Activated CD4-positive, alpha-beta T cell treated with anti-CD3 and anti-CD28 coated beads, Interleukin-2, amount 50 U/mL, for 1 hour (primary cell): ENCODE measurements at places on chromosomes 11 and 22.

DNA sequence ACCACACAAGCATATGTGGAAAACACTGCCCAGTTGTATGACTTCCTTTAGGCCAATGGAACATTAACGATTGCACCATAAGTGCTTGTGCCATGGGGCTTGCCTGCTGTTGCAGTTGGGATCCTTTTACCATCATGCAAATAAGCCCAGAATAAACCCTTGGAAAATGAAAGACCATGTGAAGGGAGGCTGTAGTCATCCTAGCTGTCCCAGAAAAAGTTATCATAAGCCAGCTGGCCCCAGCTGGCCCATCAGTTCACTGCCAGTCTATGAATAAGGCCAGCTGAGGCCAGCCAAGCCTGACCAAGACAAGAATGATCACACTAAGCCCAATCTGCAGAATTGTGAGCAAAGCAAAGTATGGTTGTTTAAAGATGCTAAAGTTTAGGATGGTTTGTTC is 253.9 kb upstream of the ARHGAP20 start:
- DNase-seq, result no peak

- peak; percentile 18 for DNase-seq
Measured at GRCh38 chr11:73308003-73308960, at the start of gene ARHGEF17. Gene ARHGEF17 (plus strand): TSS chr11:73308276. CDS start chr11:73308639, 363 bp downstream.

DNA sequence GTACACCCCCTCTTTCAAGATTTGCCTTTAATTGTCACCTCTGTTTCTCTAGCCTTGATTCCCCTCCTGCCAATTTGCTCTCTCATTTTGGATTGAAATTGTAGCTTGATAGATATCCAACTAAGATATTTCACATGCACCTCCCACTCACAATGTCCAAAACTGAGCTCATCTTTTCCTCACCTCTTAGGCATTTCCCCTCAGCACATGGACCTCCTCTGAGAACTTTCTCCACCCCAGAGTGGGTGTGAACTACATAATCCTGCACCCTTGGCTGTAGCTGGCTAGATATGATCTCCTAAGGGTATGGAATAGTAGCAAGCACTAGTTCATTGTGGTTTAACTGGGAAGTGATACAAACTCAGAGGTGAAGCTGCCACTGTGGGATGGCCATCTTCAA is 91.5 kb upstream of the SESN3 start:
- no peak for DNase-seq

GRCh38 chr11:71301046-71301857 is 48.9 kb upstream of the SHANK2 start:
- DNase-seq, result no peak

GRCh38 chr11:12127206-12127898 is 17.0 kb downstream of the MICAL2 start:
- DNase-seq, result no peak

- DNase-seq, result no peak
Measured at GRCh38 chr11:111779118-111779517, 12.9 kb upstream of the PPP2R1B start.

DNA sequence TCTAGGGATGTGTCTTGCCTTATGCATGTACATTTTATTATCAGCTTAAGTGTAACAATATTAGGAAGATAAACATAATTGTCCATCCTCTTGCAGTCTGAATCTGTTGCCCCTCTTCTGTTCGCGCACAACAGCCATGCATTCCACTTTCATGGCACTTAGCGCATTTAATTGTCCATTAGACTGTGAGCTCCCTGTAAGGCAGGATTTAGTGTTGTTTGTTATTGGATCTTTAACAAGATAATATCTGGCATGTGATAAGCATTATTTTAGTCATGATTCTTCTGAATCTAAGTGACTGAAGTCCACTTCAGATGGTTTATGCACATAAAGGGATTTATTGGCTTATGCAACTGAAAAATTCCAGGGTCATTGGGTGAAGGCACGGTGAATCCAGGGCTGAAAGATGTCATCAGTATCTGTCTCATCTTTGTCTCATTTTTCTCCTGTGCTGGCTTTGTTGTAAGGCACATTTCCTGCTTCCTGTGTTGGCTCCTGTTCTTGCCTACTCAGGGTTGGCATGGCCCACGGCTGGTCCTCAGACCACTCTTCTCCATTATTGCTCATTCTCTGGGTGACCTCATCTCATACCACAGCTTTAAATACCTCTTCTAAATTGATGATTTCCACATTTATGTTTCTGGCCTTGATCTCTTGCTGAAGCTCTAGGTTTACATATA is 37.6 kb downstream of the ATXN10 start:
- DNase-seq, result no peak

GRCh38 chr11:93528252-93528651 is 14.9 kb downstream of the SMCO4 start:
- DNase-seq, result no peak

DNA sequence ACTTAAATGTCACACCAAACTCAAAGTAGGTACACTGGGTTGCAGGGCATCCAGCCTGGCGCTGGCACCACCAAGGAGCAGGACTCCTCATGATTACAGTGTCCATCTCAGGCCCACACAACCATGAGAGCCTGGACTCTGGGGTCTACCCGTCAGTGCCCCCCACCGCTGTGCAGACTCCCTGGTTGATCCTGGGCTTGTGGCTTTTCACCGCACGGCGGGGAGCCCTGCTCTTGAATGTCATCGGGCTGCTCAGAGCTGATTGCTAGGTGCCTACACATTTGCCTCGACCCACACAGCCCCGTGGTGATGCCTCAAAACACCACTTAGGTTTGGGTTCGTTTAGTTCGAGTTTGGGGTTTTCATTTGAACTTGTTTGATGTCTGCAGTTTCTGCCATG is 63.0 kb downstream of the WNT11 start:
- DNase-seq, result no peak

DNA sequence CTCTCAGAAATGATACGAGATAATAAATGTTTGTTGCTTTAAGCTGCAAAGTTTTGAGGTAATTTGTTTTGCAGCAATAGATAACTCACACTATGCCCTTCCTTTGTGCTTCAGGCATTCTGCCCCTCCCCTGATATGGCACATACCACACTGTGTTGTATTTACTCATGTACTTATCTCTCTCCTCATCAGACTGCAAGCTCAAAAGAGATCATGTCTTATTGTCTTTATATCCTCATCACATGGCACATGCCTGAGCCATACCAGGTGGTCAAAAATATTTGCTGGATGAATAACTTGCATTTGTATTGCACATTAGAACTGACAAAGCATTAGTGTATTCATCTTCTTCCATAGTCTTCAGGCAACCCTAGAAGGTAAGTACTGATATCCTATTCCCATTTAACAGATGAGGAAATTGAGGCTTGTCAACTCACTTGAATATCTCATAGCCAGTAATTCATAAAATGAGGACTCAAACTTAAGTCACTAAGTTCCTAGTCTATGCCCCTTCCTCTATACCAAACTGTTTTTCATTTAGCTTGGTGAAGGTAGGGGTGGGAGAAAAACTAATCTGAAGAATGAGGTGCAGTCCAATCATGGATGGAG is 83.9 kb upstream of the EED start:
- DNase-seq, result no peak

DNA sequence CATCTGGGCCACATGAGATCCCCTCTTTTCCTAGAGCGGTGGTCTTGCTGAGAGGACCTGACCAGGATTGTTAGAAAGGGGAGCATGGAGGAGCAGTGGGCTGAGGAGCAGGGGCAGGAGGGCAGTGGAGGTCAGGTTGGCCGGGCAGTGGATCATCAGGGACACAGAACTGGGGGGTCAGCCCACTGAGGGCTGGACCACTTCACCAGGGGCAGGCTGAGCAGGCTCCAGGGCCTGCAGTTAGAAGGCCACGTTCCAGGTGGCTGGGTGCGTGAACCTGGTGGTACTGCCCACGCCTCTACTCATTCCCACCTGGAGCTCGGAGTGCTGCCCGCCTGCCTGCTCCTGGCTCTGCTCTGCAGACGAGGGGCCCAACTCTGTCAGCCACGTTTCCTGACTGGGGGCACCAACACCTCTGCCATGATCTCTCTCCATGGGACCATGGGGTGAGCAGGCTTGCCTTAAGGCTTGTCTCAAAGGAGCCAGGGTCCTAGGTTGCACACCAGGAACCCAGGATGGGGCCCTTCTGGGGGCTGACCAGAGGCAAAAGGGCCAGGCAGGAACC is 9.7 kb downstream of the MRGPRF start:
- DNase-seq, result no peak

- no peak for DNase-seq
Measured at GRCh38 chr11:121018746-121019145, 5.2 kb upstream of the TBCEL start.

DNA sequence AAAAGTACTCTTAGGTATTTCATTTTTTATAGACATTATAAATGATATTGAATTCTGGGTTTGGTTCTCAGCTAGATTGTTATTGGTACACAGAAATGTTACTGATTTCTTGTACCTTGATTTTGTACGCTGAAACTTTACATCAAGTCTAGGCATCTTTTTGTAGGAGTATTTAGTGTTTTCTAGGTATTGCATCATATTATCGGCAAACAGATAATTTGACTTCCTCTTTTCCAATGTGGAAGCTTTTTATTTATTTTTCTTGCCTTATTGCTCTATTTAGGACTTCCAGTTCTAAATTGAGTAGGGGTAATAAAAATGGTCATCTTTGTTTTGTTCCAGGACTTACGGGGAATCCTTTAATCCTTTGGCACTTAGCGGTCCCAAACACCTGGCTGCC is 676.6 kb upstream of the CCDC179 start:
- no peak for DNase-seq

GRCh38 chr11:62889484-62890437 is 9.1 kb downstream of the SLC3A2 start:
- no peak for DNase-seq

DNA sequence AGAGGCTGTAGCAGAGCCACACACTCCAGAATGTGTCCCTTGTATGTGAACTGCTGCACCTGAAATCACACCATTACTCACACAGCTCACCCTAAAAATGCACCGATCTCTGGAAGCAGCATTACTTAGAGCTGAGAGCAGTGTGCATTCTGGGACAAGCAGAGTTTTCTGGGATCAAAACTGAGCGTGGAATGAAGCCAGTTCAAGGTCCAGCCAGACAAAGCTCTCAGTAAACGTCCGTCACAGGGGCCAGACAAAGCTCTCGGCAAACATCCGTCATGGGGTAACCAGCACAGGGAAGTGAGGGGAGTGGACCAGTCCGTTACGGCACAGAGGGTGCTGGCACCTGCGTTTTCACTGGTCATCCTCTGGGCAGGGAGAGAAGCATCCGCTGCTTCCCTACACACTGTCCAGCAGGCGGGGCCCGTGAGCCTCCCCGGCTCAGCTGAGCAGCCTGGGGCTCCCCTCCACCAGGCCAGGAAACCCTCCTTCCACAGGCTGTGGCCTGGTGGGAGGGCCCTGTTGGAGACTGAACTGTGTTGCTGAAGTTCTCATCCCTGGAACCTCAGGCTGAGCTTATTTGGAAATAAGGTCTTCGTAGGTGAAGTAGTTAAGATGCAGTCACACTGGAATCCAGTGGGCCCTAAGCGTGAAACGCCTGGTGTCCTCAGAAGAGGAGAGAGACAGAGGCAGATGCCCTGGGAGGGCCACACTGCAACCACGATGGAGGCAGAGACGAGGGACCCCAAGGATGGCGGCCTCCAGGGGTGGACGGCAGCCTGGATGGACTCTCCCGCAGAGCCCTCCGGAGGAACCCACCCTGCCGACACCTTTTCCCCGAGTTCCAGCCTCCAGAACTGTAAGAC is 883.9 kb downstream of the BRD1 start:
- DNase-seq, result no peak

GRCh38 chr11:19918302-19919049 is 205.8 kb downstream of the NAV2 start:
- DNase-seq, result no peak

DNA sequence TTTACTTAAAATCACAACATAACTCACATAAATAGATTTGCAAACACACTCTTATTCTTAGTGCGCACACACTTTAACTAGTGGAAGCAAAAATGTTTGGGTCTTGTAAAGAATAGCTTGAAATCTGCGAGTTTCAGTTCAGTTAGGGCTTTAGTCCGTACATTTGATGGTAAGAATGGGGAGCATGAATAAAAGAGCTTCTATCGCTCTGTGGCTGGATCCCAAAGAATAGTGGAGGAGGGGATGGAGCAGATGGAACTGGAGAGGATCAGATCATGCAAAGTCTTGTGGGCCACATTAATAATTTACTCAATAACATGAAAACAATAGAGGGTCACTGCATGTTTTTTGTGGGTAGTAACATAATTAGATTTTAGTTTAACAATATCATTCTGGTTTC is 44.3 kb downstream of the DNHD1 start:
- no peak for DNase-seq

- no peak for DNase-seq
Measured at GRCh38 chr11:65135633-65136145, 1.4 kb upstream of the SYVN1 start.

GRCh38 chr22:24209016-24209415 is 27.7 kb downstream of the SUSD2 start:
- DNase-seq, result no peak

- DNase-seq, result no peak
Measured at GRCh38 chr22:46962406-46962805, 200.0 kb downstream of the TBC1D22A start.

GRCh38 chr11:62505440-62506091 is 41.0 kb downstream of the AHNAK start:
- DNase-seq, result no peak

DNA sequence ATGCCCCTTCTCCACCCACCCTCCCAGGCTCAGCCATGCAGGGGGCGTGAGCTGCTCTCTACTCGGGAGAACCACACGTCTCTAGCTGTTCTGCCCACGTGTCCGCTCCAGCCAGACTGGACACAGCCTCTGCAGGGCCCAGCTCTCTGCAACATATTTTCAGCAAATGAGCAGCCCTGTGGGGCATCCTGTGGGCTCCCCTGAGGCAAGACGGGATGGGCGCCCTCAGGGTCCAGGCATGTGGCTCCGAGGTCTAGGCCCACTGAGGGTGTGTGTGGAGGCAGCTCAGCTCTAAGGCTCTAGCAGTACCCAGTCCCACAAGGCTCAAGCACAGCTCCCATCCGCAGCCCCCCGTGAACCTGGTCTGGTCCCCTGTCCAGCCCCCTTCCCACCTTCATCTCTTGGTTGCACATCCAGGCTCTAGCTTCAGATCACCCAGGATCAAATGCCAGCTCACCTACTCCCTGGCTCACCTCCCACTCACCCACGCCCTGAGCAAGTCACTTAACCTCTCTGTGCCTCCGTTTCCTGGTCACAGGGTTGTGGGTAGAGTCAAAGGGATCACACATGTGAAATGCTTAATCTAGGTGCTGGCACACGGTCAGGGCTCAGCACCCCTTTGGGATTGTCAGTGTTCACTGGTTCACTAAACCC is 57.8 kb upstream of the TCF20 start:
- DNase-seq, result no peak

GRCh38 chr22:49918911-49919881 is 762 bp downstream of the CRELD2 start:
- DNase-seq, result no peak

GRCh38 chr22:40718250-40719204 is 39.2 kb downstream of the MCHR1 start:
- no peak for DNase-seq
